ENCODE measurements at places on chromosomes 16 and 17.

DNA sequence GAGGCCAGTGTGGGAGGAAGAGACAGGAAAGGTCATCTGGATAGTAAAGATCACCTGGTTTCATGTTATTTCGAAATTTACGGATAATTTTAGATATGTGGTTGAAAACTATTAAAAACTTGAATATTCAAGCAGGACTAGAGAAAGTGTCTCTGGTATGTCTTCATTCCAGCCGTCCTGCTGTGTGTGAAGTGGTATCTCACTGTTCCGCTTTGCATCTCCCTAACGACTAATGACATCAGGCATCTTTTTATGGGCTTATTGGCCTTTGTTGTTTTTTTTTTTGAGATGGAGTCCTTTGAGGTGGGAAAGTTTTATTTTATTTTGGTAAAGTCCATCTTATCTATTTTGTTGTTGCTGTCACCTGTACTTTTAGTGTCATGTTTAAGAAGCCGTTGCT lies 214.4 kb upstream of the CHMP6 start:
- no peak for DNase-seq

- DNase-seq = no peak
Measured at GRCh38 chr16:66927918-66928649, 2.7 kb upstream of the RRAD start.

GRCh38 chr17:28413804-28414203 lies 7.8 kb upstream of the SLC46A1 start:
- no peak for DNase-seq

DNA sequence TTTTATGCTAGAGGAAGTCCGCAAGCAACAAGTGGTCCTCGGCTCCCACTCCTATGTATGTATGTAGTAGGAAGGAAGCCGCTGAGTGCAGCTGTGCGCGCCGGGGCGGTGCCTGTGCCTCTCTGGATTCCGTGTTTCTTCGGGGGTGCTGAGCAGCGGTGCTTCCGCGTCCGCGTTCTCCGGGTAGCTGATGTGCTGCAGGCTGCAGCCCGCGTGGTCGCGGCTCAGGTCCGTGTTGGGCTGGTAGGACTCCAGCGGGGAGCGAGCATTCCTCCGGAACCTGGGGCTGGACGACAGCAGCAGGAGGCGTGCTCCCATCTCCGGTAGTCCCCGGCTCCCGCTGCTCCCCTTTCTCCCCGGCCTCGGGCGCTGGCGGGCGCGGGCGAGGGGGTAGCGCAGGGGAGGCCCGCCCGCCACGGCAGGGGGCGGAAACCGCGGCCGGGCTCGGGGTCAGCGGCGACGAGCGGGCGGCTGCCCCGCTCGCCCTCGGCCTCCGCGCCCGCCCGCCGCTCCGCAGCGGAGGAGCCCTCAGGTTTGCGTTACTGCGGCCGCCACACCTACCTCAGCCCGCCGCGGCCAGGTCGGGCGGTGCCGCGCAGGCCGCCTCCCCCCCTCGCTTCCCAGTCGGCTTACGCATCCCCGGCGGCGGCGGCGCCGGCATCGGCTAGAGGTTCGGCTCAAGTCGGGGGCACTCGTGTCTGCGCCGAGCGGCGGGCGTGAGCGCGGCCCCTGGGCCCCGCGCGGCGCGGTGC lies 487 bp downstream of the C17orf67 start:
- no peak for DNase-seq

- no peak for DNase-seq
Measured at GRCh38 chr17:57140316-57140715, 55.3 kb downstream of the AKAP1 start.

Data from iPS DF 19.7 (cell line).